GOT3 (cell line): ENCODE measurements at places on chromosomes 11 and 22.

- DNase-seq: no peak
These were observed 59.1 kb upstream of the ARFGAP3 start for GRCh38 chr22:42915980-42916765.

DNA sequence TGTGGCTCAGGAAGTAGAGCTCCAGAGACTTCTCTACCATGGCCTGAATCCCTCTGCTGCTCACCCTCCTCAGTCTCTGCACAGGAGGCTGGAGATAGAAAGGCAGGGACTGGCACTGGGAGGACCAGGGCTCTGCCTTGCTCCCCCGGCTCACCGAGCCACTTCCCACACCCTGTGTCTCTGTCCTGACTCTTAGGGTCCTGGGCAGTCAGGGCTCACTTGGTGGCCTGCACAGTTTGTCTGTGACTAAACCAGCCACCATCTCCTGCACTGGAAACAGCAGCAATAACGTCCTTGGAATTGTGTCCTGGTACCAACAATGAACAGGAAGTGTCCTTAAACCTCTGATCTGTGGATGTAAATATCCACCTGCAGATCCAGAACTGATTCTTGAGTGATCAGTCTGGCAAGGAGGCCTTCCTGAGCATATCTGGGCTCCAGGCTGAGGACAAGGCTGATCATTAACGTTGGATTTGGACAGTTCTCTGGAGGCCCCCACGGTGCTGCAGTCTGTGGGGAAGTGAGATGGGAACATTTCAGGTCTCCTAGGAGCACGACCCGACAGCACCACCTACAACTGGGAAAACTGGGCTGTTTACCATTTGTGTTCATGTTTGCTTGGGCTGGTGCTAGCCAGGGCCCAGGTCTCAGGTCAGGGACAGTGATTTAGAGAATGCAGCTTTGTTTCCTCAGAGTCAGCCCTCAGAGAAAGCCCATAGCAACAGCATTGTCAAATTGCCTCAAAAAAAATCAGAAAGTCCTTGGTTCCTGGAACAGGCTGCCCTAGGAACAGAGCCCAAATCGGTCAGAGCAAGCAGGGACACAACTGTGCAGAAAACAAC lies 82.5 kb downstream of the ZNF280B start:
- DNase-seq: no peak

- no peak for DNase-seq
These were observed 7.5 kb downstream of the SBF1 start for GRCh38 chr22:50467341-50467740.

DNA sequence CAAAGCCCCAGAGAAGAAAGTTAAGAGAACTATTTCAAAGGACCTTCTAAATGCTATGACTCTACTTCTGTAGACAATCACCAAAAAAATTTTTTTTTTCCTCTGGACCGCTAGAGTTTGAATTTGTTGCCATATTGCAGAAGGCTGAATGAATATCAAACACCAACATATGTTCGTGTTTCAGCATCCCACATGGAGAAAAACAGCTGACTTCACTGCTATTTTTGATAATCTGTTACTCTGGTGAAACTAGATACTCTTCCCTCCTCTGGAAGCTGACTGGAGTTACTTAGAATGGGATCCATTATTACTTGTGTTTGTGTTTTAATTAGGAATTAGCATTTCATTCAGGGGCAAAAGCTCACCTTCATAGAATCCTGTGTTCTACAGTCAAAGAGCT lies 447.0 kb downstream of the AASDHPPT start:
- DNase-seq: no peak

DNA sequence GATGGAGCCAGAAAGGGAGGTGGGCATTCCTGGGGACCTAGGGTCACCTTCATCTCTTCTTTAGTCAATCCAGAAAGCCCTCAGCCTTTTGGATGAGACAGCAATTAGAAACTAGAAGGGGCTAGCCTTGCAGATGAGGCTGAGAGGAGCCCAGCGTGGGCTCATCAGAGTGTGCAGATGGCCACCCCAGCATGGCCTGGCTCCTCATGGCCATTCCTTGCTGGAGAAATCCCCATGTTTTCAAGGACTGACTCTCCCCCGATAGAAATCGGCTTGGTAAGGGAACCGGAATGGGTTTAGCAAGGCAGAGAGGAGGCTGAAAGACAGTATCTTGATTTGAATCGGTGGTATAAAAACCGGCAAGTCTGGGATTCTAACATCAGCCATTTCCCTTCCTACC lies 274.6 kb downstream of the BUD13 start:
- no peak for DNase-seq

GRCh38 chr11:13480198-13480597 lies 15.6 kb downstream of the PTH start:
- no peak for DNase-seq

DNA sequence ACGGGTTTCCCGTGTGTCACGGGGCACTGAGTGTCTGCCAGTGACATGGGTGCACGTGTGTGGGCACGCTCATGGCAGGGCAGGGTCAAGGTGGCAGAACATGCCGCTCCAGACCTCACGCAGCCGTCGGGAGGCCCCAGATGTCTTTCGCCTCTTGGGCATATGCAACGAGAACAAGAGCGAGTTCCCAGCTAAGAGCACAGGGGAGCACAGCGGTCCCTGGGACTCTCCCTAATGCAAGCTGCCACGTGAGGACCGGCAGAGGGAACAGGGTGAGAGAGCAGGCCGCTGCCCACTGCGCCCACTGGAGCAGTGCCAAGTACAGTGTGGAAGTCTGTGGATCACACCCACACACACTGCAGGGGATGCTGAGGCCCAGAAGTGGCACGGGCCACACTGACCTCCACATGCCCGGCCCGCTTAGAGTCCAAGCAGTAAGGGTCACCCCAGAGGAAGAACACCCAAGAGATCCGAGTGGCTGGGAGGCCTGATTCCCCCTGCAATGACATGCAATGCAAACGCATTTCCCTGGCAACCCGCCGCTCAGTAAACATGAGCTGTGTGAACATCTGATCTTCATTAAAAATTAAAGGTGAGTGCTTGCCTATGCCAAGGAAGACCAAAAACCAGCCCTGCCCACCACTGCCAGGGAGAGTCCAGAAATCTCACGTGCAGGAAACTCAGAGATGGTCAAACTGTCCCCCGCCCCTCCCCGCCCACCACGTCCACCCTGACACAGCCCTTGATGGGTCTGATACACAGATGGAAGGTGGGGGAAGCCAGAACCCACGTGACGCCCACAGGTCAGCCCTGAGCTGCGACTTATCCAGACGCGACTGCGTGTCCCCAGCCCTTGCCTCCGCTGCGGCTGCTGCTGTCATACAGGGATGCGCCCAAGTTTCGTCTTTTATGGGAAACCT lies 11.7 kb downstream of the CERK start:
- no peak for DNase-seq

- no peak for DNase-seq
These were observed 8.0 kb downstream of the MMP7 start for GRCh38 chr11:102522312-102523188.

GRCh38 chr11:57390535-57390934 lies at the start of gene PRG2:
Gene PRG2, minus strand, starts transcription at chr11:57390650. Its CDS starts 706 bp downstream, at chr11:57389944.
- no peak for DNase-seq

DNA sequence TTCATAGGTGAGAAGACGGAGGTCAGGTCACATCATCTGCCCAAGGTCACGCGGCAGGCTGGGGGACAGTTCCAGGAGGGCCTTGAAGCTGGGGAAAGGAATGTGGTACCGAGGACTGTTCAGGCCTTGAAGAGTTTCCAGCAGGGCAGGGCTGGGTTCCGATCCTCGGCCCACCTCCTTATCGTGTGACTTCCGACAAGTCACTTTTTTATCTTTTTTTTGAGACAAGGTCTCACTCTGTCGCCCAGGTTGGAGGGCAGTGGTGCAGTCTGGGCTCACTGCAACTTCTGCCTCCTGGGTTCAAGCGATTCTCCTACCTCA lies 623 bp downstream of the NDUFS8 start:
- no peak for DNase-seq

DNA sequence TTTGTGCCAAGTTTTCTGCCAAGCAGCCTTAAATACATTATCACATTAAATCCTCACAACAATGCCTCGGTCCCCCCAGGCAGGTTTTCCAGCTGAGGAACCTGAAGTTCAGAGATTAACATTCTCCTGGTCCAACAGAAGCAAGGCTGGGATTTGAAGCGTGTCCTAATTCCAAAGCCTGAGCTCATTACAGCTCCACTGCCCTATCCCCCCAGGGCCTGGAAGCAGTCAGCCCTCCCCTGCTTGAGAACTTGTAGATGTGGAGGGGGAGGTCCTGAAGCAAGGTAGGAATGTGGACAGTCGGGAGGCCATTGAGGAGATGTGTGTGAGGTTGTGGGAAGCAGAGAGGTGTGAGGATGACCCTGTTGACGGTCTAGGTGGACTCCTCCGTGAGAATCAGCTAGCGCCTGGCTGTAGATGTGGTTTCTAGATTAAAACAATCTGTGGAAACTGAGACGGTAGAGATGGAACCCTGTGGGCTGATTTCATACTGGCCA lies 8.1 kb downstream of the GRAMD1B start:
- DNase-seq: no peak

DNA sequence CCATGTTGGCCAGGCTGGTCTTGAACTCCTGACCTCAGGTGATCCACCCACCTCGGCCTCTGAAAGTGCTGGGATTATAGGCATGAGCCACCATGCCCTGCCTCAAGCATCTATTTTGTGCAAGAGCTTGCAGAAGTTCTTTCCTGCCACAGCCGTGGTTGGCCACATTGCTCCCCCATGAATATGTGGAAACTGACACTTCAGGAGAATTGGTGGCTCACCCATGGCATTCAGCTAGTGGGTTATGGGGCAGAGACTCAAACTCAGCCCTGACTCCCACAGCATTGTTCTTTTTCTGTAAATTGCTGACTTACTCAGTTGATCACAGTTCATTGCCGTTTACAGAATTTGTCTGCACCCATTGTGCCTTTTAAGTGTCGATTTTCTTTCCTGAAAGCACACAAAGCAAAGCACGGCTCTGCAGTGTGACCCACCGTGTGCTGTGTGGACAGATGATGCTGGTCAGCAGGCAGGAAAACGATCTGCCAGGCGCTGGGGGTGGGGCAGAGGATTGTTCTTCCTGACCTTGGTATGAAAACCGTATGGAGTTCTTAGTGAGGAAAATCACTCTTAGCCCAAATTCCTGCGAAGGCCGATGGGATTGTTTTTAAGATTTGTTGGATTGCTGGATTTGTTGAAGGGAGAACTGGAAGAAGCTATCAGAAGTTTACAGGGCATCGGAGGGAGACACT lies 115.6 kb downstream of the PTPRJ start:
- no peak for DNase-seq
